ENCODE measurements at places on chromosomes 2 and 18.

DNA sequence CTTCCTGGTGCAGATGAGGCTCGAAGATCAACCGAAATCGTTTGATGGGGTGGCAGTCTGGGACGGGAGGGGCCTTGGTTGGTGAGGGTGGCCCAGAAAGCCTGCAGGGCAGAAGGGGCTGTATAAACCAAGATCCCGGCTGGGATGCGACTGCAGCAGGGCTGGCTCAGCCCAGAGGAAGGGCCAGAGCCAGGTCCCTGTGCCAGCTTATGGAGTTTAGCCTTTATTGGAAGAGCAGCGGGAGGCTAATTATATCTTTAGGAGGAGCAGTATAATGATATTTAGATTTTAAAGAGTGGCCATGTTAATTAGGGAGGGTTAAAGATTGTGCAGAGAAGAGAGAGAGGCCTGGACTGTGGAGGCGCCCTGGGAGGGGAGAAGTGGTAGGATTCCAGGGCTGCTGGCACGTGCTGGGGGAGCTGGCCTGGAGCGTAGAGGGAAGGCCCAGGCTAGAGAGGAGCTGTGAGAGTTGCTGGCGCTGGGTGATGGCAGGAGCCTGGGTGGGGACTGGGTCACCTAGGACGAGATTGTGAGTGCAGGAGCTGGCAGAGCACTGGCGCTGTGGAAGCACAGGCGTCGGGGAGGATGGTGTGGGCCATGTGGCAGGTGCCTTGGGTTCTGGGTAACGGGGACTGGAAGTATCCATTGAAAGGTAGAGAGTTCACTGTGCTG lies 25.1 kb downstream of the TRAF3IP1 start:
- DNase-seq = no peak

DNA sequence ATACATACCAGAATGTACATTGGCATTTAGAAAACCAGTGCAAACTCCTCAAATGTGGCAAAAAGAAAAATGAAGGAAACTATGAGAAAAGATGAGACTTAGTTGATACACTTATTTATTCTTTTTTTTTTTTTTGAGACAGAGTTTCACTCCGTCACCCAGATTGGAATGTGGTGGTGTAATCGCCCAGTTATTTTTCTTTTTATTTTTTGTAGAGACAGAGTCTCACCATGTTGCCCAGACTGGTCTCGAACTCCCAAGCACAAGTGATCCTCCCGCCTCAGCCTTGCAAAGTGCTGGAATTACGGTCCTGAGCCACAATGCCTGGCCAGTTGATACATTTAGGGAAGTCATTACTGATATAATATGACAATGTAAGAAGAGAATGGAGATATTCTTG lies 274.2 kb upstream of the LRATD1 start:
- peak; percentile 23 for DNase-seq

GRCh38 chr2:82657106-82657505 lies 1802.0 kb downstream of the SUCLG1 start:
- no peak for DNase-seq

DNA sequence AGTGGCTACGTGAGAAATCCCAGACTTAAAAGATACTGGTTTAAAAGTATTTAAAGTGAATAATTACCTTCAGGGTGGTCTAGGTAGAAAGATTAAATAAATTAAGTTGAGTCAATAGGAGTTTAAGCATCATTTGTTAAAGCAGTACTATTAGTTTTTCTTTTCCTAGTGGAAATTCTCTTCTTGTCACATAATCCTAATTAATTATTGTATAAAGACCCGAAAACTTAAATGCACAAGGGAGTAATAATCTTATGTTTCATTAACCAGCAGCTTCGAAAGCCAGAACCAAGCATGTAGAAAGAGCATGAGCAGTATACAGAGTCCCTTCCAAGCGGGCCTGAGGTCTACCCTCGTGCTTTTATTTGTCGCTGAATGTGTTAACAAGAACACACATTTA lies 90.2 kb upstream of the SKOR2 start:
- DNase-seq = no peak

DNA sequence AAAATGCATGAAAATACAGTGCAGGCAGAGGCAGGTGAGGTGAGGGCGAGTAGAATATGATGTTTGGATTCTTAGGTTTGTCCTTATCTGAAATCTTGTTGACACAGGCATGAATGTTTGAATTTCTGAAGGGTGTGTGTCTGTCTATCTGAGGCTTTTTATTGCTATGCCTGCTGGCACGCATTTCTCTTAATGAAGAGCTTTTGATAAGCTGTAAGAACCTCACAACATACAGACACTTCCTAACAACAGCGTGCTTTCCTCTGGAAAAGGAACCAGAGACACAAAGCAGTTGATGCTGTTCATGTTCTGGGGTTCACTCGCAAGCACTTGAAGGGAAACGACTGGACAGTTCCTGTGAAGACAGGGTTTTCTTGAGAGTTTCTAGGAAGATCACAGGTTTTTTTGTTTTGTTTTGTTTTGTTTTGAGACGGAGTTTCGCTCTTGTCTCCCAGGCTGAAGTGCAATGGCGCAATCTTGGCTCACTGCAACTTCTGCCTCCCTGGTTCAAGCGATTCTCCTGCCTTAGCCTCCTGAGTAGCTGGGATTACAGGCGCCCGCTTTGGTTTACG lies 33.3 kb upstream of the CABLES1 start:
- no peak for DNase-seq

DNA sequence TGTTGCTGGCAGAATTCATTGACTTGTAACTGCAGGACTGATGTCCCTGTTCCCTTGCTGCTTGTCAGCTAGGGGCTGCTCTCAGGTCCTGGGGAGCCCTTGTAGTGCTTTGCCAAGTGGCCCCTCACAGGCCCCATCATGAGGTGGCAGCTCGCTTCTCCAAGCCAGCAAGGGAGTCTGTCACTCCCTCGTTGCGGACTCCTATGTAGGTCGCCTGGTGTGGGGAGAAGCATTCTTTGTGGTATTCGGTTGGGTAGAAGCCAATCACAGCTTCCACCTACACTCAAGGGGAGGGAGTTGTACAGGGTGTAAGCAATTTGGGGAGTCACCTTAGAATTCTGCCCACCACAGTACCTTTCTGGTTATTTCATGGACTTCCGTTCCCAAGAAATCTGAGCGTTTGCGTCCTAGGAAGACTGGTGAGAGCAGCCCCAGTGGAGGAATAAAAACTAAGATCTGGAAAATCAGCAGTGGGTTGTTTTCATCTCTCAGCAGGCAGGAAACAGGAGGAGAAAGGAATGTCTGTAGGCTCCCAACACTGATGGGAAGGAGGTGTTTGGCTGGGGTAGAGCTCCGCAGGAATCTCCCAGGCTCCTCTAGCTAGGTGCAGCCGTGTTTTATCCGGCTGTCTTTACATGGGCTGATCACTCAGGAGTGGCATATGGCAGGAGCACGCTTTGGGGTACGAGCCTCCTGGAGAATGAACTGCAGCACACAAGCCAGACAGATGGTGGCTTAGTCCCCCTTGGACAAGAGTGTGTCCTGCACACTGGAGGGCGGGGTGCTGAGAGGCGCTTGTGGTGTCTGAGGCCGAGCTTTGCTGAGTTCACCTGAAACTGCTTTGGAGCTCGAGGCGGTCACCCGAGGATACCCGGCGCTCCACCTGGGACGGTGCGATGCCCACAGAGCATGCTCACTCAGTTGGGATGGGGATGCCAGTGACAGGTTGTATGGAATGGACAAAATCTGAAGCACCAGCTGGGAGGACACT lies 58.3 kb downstream of the LDLRAD4 start:
- DNase-seq = peak; percentile 67

DNA sequence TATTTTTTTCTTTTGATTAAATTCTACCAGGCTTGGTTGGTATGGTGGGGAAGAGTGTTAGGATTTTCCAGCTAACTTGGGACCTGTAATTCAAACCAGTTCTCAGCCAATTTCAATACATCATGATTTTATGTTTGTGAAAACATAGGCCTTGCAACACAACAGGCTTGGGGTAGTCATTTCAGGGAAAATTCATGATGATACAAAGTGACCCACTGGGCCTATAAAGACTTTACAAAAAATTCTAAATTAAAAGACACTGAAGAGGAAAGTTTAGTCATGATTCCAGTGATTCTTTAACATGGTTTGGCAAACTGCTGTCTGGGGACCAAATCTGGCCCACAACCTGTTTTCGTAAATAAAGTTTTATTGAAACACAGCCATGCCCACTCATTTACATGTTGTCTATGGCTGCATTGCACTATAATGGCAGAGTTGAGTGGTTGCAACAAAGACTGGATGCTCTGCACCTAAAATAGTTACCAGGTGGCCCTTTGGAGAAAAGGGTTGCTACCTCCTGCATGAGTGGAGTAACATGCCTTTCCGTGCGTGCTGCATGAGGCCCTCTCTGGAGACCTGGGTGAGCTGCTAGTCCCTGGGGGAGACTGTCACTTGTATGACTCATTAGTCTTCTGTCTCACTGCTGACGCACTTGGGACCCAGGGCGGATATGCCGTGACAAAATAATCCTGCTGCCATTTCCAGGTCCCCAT lies 73.6 kb downstream of the NPAS2 start:
- DNase-seq = peak; percentile 62

DNA sequence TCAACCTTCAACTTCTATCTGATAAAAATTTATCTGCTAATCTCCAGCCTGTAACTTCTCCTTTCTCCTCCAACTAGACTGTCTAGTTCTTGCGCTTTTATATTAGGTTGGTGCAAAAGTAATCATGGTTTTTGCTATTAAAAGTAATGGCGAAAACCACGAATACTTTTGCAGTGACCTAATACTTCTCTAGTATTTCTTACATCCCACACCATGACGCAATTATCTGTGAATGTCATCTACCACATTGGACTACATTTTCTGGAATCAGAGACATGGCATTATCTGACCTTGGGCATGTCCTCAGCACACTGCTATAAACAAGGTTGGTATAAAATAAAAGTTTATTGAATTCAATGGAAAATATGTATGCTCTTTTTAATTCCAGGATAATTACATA lies 370.2 kb upstream of the LYPD1 start:
- DNase-seq = peak; percentile 50

DNA sequence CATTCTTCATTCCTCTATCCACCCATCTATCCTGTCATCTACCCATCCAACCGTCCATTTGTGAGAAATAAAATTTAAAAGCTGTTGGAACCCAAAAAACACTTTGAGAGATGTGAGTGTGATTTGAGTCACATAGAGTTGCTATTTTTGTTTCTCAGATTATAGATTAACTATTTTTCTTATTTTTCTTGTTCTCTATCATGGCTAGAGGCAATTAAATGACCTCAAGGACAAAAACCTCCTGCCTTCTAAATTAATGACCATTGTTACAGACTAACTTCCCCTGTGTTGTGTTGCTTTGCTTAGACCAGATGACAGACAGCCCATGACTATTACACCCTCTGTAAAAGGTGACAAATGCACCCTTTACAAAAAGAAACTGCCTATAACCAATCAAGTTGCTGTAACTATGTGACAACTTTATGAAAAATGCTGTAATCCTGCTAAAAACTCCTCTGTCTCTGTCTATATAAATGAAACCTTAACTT lies 207.9 kb upstream of the CXCR4 start:
- DNase-seq = no peak

- DNase-seq = no peak
Observed at GRCh38 chr2:70050631-70051425, 36.4 kb upstream of the PCBP1 start.

- DNase-seq = no peak
Observed at GRCh38 chr2:5665066-5665465, 27.1 kb upstream of the SOX11 start.

- DNase-seq = no peak
Observed at GRCh38 chr2:217671871-217672270, 330.9 kb downstream of the TNS1 start.

DNA sequence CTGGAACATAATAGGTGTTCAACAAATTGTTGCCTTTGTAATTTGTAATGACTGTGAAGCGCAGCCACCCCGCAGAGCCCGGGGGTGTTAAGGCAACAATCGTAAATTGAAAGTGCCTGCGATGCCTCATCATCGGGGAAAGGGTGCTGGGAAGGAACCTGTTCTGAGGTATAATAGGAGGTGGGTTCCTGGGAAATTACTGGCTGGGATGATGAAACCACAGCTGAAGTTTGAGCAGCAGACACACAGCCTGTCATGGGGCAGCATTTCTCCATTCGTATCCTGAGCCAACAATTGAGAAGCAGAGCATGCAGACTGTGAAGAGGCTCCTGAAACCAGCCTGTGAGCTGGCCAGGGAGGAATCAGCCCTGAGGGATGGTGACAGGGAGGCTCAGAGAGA lies 404.0 kb upstream of the MYT1L start:
- DNase-seq = no peak

GRCh38 chr2:143148011-143148410 lies 18.8 kb downstream of the ARHGAP15 start:
- DNase-seq = no peak

GRCh38 chr2:141555876-141556470 lies 574.8 kb downstream of the LRP1B start:
- DNase-seq = peak; percentile 65

DNA sequence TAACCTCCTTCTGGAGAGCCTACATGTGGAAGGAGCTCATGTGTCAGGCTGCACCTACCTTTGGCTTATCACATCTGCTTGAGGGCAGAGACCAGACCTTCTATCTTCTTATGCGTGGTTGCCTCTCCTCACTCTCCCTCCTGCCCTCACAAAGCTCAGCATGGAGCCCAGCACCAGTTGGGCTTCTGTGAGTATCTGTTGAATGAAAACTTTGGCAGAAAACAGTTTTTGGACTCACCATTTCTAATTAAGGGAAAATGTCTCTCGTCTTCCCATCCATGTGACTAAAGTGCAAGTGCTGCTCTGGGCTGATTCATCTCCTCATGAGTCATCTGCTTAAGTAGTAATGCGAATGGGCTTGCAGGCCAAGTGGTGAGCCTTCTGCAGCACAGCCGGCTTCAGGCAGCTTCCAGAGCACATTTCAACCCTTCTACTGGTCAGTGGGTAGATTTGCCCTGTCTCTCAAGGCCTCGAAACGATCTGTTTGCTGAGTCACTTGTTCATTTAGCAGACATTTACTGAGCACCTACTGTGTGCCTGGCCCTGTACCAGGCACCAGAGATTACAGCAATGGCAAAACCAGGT lies 102.6 kb downstream of the VSNL1 start:
- DNase-seq = peak; percentile 90

DNA sequence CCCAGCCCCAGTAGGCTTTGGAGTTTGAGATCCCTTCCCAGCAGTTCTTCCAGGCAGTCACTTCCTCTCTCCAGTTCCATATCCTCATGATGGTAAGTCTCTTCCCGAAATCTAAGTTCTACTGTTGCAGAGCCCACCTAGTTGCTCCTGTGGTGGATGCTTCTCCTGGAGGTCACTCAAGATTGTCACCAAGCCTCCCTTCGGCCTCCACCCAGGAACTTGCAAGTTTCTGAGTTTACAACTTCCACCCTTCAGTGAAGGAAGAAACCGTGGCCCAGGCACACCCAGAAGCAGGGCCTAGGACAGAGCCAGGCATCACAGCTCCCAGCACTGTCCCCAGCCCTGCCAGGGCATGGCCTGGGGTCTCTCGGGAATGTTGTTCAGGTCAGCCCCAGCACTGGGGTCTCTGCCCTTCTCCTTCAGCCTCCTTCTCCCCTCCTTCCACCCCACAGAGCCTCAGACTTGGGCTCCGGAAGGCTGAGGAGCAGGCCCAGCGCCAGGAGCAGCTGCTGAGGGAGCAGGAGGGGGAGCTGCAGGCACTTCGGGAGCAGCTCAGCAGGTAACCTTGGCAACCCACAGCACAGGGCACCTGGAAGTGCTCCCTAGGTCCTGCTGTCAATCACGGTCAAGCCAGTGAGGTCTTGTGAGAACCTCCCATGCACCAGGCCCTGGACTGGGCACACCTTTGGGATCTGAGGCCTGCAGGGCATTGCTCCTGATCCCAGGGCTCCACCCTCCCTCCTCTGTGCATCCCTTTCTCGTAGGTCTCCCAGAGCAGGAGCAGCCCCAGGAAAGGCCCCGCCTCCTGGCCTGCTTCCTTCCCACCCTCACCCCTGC lies 7.1 kb downstream of the RUFY4 start:
- no peak for DNase-seq

- DNase-seq = no peak
Observed at GRCh38 chr2:29733213-29733612, 188.2 kb downstream of the ALK start.

- no peak for DNase-seq
Observed at GRCh38 chr2:241148239-241148638, 1.0 kb downstream of the PASK start.

All from astrocyte of the hippocampus (primary cell).